ENCODE measurements at places on chromosomes 1 and 21.

GRCh38 chr1:175376194-175376593 is 183.6 kb upstream of the KIAA0040 start:
- DNase-seq = no peak

- DNase-seq = no peak
Observed at GRCh38 chr21:45935628-45936027, 45.9 kb upstream of the COL6A1 start.

GRCh38 chr1:162571696-162572095 is 10.2 kb downstream of the UAP1 start:
- peak; percentile 91 for DNase-seq

GRCh38 chr1:109118089-109118488 is 4.2 kb downstream of the ELAPOR1 start:
- DNase-seq = no peak

DNA sequence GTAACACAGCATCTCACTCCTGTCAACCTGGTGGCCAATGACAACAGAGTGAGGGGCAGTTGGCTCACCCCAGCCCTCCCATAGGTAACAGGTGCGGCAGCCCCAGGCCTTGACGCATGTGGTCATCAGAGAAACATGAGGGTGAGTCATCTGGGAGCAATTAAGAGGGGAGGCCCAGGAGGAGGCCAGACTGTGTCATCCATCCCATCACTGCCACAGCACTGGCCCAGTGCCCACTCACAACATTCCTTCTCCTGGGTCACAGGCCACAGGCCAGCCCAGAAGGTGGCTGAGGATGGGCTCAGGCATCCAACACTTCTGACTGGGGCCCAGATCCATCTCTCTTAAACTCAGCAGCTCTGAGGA is 17.1 kb downstream of the TEX35 start:
- no peak for DNase-seq

- no peak for DNase-seq
Observed at GRCh38 chr1:58287894-58288623, 258.5 kb downstream of the OMA1 start.

DNA sequence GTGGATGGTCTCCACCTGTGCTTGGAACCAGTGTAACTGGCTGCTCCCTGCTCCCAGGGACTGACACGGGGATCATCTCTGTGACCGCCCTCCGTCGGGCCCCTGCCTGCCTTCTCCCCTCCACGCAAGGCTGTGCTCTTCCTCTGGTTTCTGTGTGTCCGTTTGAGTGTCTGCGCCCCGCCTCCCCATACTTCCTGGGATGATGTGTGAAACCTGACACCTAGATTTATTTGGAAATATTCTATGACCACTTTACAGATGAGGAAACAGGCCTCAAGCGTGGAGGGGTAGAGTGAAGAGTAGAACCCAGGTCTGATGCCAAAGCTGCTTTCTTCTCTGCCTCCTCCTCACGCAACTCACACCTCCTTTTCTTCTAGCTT is 24.3 kb downstream of the LDLRAP1 start:
- DNase-seq = no peak

DNA sequence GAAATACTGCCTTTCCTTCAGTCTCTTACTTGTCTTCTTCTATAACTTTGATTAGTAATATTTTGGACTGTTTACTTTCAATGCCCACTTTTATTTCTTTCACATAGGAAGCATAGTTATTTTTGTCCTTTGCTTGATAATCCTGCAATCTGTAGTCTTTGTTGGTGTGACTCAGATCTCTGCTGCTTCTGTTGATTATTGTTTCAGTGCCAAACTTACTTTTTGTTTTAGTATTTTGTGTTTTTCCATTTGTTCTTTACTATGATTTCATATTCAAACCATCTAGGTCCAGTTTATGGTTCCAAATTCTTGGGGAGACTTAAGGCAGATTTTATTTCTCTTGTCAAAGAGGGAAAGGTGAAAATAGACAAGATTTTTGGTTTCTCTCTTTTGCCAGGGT is 399.9 kb downstream of the HLX start:
- DNase-seq = no peak
